Endothelial cell (in vitro differentiated cells): ENCODE measurements at places on chromosomes 16 and 17.

DNA sequence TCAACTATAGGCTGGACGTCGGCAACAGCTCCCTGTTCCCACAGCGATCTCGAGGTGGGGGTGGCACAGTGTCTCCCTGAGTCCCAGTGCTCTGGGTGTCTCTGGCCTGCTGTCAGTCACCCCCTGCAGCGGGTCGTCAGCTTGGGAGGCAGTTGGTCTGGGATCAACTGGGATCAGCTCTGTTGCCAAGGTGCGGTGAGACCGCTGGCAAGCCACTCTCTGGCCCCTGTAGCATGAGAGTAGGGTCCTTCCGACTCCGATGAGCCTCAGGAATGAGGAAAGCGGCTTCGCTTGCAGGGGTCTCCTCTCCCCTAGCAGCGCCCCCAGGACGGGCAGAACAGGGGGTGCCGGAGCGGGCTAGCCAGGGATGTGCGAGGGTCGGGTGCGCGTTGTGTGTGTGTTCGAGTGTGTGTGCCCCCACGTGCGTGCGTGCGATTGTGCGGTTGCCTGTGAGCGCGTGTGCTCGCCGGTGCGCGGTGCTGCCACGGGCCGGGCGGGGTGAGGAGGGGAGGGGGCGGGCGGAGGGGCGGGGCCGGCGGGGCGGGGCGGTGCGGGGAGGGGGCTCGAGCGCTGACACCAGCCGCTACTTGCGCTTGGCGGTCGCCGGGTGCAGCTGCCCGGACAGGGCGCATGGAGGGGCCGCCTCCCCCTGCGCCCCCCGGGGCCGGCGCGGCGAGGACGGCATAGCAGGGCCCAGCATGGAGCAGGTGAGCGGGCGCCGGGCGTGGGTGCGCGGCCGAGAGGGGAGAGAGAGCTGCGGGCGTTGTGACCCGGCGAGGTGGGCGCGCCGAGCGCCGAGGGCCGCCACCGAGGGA is 9.4 kb upstream of the ARHGAP23 start:
- H3K27ac ChIP-seq = no peak overlapping the region
- no peak for DNase-seq
- H3K27me3 ChIP-seq = peaks cover 15% of the 10 kb centered on the region

DNA sequence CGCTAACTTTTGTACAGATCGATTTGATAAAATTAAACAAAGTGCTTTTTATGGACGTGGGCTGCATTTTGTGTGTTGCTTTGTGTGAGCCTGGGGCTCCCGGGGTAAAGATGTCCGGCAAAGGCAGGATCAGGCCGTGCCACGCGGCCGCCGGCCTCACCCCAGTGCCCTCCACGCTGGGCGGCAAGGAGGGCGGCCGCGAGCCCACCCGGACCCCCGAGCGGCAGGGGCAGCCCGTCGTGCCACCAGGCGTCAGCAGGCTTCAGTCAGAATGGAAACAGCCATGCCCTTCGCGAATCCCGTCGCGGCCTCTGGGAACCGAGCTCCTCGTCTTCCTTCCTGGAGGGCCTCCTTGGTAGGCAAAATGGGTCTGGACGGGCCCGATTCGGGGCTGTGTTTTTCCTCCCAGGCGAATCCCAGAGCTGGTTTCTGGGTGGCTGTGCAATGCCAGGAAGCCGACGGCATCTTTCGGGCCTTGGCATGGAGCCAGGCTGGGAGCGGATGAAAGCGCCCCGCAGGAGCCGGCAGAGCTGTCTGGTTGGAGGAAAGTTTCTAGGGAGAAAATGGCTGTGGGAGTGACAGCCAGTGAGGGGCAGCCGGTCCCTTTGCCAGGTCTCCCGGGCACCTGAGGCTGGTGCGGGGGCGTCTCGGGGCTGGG is 5.5 kb downstream of the SOX8 start:
- DNase-seq = no peak
- peaks cover 5% of the 10 kb centered on the region for H3K27me3 ChIP-seq
- no peak overlapping the region for H3K4me3 ChIP-seq
- no peak overlapping the region for H3K27ac ChIP-seq
- no peaks in the 10 kb centered on the region for H3K4me1 ChIP-seq

DNA sequence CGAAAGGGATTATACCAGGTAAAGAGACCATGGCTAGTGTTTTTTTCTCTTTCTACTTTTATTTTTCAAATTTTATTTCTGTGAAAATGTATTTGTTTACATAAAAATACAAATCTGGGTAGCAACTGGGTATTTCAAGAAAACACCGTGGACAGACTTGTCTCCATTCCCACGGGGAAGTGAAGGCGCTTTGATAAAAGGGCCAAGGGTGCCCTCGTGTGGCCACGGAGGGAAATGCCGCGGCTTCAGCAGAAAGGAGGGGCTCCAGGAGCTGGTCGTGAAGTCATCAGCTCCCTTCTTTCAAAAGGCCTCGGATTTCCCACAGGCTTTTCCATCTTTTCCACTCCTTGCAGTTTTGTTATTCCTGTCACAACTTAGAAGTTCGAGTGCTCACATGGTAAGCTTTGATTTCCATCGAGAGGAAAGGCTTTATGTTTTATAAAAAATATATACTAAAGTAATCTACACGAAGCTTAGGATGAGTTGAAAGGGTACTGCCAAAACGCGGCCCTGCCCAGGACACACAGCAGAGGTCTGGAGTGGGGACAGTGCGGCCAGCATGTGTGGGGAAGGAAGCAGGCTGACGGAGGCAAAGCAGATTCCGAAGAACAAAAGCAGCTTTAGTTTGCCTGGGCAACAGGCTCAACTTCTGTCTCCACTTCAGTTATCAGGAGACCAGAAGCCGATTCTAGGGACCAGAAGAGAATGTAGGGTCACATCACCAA is 15.3 kb upstream of the MNT start:
- H3K27me3 ChIP-seq = peaks cover 5% of the 10 kb centered on the region
- H3K36me3 ChIP-seq = peaks cover 25% of the 10 kb centered on the region
- H3K4me1 ChIP-seq = no peaks in the 10 kb centered on the region
- peak; percentile 95 for DNase-seq

DNA sequence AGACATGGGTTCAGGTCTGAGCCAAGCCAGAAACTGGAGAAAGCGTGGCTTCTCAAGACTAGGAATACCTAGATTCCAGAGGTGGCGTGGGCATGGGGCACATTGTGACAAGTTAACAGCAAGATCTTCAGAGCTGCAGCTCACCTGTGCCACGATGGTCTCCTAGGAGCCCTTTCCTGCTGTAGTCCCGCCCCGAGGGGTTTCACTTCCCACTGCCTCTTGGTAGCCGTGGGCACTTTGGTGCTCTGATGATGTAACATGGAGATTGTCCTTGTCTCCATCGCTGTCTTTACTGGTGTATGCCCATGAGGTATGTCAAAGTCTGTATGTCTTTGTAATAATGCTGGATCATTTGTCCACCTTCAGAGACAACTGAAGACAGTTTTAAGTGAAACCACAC is 89.7 kb downstream of the WWOX start:
- no peak for DNase-seq
- H3K4me1 ChIP-seq = no peaks in the 10 kb centered on the region
- no peaks in the 10 kb centered on the region for H3K27me3 ChIP-seq
- no peaks in the 10 kb centered on the region for H3K36me3 ChIP-seq
- H3K27ac ChIP-seq = no peak overlapping the region
